Activated CD4-positive, alpha-beta T cell treated with anti-CD3 and anti-CD28 coated beads, Interleukin-2, amount 50 U/mL, for 24 hours (primary cell): ENCODE measurements at places on chromosomes 7 and 10.

DNA sequence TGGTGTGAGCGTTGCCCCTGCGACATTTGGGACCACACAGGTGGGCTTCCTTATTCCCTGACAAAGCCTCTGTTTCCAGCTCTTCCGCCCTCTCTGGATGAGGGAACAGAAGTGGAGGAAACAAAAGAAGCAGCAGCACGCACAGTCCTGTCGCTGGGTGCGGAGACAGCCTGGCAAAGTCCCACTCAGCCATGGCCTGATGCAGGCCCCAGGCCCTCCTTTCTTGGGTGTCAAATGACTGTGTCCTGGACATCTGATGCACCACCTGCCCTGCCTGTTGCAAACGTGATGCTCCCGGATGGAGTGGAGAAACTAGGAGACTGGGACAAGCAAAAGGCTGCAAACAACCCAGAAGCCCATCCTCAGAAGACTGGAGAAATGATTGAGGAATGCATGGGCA lies 20.7 kb downstream of the ZMIZ2 start:
- DNase-seq: no peak

- no peak for DNase-seq
Observed at GRCh38 chr10:75040576-75040975, 70.9 kb upstream of the SAMD8 start.

DNA sequence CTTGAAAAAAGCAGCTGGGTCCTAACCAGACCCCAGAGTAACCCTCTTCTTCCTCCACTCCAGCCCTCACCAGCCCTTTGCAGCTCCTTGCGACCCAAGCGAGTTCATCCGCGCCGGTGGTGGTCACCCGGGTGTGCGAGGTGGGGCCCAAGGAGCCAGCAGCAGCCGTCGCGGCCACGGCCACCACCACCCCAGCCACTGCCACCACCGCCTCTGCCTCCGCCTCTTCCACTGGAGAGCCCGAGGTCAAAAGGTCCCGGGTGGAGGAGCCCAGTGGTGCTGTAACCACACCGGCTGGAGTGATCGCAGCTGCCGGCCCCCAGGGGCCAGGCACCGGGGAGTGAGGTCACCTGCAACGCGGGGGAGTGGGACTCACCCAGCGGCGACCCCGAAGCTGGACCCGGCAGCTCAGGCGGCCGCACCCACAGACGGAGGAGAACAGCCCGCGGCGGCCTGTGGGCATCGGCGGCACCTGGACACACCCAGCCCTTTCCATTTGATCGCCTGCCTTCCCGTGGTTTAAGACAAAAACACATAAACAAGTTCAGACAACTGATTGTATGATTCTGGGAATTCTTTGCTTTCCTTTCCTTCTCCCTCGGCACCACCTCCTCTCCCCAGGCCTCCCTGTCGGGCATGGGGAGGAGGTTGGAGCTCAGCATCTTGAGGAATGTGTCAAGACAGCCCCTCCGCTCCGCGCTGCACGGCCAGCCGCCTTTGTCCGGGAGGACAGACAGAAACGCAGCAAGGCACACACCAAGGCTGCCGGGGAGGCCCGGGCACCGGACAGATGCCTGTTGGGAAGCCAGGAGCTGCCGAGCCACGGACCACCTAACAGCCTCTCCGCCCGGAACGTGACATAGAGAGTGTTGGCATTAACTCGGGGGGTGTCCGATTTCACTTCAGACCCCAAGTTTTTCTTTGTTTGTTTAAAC lies 13.0 kb upstream of the AP5Z1 start:
- DNase-seq: no peak

DNA sequence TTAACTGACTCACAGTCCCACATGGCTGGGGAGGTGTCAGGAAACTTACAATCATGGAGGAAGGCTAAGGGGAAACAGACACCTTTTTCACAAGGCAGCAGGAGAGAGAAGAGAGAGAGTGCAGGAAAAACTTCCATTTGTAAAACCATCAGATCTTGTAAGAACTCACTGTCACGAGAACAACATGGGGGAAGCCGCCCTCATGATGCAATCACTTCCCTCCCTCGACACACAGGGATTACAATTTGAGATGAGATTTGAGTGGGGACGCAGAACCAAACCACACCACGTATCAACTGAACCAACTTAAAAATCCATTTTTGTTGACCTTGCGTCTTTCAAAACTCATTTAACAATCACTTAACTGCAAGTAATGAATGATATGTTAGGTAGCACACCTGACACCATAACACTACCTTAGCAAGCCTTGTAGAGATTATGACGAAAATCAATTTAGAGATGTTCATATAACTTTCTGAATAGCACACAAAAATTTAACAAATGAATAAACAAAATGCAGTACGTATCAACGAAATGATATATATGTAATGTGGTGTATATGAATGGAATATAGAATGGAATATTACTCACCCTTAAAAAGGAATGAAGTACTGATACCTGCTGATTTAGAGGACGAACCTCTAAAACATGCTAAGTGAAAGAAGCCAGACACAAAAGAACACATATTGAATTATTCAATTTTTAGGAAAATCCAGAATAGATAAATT lies 3.7 kb downstream of the FAM3C start:
- DNase-seq: no peak

- DNase-seq: no peak
Observed at GRCh38 chr7:94067506-94067905, 63.4 kb upstream of the BET1 start.

GRCh38 chr10:235915-236314 lies 100.7 kb downstream of the ZMYND11 start:
- DNase-seq: no peak

- no peak for DNase-seq
Observed at GRCh38 chr10:108036265-108036664, 871.8 kb upstream of the SORCS1 start.

DNA sequence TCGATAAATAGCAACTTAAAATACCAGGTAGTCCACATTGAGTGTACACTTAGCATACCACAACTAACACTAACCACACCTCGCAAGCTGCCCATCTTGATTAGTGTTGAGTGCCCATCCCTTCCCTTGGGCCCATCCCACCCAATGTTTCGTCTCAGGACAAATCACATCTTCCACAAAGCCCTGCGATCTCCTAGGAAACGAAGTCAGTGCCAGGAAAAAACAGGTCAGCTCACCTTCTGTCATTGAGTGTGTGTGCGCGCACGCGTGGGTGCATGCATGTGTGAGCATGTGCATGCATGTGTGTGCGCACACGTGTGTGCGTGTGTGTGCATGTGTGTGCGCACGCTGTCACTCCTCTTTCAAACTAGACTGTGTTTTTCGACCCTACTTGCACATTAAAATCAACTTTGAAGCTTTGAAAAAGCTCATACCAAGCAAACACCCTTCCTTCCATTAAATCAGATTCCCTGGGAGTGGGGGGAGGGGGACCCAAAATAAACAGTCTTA lies 48.8 kb upstream of the OPALIN start:
- no peak for DNase-seq

GRCh38 chr7:152588350-152588749 lies 87.6 kb downstream of the XRCC2 start:
- no peak for DNase-seq

GRCh38 chr10:77485847-77486246 lies 151.8 kb downstream of the KCNMA1 start:
- no peak for DNase-seq

- no peak for DNase-seq
Observed at GRCh38 chr10:15485027-15485426, 113.9 kb upstream of the FAM171A1 start.

GRCh38 chr7:116570306-116570705 lies 45.5 kb downstream of the CAV1 start:
- no peak for DNase-seq

- no peak for DNase-seq
Observed at GRCh38 chr7:251446-252175, 38.4 kb upstream of the FOXL3 start.

DNA sequence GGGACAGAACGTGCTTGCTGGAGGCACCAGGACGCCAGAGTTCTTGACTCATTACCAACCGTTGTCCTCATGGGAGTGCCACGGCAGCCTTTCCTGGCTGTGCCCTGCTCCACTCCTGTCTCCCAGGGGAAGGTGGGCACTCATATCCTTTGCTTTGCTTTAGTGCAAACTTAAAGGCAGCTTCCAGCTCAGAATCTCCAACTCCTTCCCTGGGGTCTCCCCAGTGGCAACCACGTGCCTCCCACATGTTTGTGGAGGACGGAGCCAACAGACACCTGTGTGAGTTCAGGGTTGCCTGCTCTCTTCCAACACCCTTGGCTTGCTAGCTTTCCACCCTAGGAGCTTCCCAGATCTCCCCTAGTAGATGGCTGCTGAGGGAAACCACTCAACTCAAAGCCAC lies 52.0 kb upstream of the HMX3 start:
- DNase-seq: no peak

GRCh38 chr10:122744257-122744656 lies 44.6 kb upstream of the C10orf120 start:
- DNase-seq: no peak

DNA sequence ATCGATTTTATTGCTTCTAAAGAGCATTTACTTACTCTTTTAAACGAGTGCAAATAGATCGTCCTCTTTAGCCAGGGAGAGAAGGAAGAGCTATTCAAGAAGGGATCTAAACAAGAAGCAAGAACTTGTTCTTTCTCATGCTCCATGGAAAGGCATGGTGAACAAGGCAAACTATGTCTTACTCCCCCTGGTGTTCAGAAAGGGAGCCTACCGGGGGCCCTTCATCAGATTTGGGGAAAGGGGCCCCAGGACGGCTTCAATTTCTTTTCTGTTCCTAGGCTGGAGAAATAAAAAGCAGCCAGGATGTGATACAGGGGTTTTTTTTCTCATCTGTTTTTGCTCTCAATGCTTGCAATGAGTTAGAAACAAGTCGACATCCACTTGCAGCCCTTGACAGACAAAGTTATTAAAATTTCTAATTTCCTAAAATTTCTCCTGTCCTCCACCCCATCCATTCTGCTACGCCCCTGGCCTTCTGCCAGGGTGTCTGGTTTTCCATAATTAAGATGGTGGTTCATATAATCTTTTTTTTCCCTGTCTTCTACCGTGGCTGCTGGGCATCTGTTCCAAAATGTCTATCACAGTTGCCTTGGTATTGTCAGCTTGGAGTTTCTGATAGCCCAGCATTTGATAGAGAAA lies 214.4 kb downstream of the CREB5 start:
- peak; percentile 16 for DNase-seq
